GM23338 (cell line): ENCODE measurements at places on chromosomes 3 and 15. TPM values are rescaled to one million over a fixed set of nuclear protein-coding genes. Genes with fewer than 3 reads are reported as not detected.
A peak's percentile ranks its signal among the peaks of the same experiment; 100 is the strongest.

C3orf49 gene
- not detected in 2 replicates for total RNA-seq

SEMA3F gene
- 32.6 and 67.6 TPM in 2 replicates for total RNA-seq

DOCK3 gene
- 5.6 and 6.1 TPM in 2 replicates for total RNA-seq

GRCh38 chr3:58352626-58353025 is 19.9 kb downstream of the PXK start:
- peaks cover 10% of the 10 kb centered on the region; the same call in 1 of the 2 replicates for H3K4me1 ChIP-seq
- no peak overlapping the region for H3K4me3 ChIP-seq
- DNase-seq: no peak
- H3K36me3 ChIP-seq: no peaks in the 10 kb centered on the region

DNA sequence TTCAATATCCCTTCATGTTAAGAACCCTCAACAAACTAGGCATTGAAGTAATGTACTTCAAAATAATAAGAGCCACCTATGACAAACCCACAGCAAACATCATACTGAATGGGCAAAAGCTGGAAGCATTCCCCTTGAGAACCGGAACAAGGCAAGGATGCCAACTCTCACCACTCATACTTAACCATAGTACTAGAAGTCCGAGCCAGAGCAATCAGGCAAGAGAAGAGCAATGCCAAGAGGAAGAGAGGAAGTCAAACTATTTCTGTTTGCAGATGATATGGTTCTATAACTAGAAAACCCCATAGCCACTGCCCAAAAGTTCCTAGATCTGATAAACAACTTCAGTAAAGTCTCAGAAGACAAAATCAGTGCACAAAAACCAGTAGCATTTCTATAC is 161.9 kb downstream of the UBE2E2 start:
- H3K27ac ChIP-seq: no peak overlapping the region
- no peaks in the 10 kb centered on the region for H3K4me1 ChIP-seq
- no peaks in the 10 kb centered on the region for H3K27me3 ChIP-seq
- no peak for DNase-seq

DNA sequence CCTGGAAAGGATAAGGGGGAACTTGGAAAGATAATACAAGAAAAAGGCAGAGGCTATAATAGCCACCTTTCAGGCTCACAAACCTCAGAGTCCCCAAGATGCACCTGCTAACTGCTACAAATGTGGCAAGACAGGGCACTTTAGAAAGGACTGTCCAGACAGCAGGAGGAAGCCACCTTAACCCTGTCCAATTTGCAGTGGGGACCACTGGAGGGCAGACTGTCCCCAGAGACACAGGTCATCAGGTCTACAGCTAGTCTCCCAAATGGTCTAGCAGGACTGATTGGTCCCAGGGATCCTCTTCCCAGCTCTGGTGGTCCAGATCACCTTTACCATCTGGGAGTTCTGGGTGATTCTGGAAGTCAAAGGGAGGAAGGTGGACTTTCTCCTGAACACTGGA is 882.5 kb upstream of the GBE1 start:
- peak; percentile 36 for DNase-seq
- no peak overlapping the region for H3K4me3 ChIP-seq
- no peaks in the 10 kb centered on the region for H3K4me1 ChIP-seq
- H3K27ac ChIP-seq: no peak overlapping the region
- 0 out of 2 replicates have a peak, but pooled peaks cover 6% of the 10 kb centered on the region for H3K36me3 ChIP-seq
- H3K27me3 ChIP-seq: no peaks in the 10 kb centered on the region

GRCh38 chr15:77510066-77511057 is 89.7 kb downstream of the HMG20A start:
- H3K4me1 ChIP-seq: peaks cover 48% of the 10 kb centered on the region
- H3K4me3 ChIP-seq: peak overlapping the region; percentile 24; the same call in 1 of the 2 replicates
- H3K27ac ChIP-seq: peak overlapping the region; percentile 88
- H3K27me3 ChIP-seq: no peaks in the 10 kb centered on the region
- no peaks in the 10 kb centered on the region for H3K36me3 ChIP-seq
- peak; percentile 73 for DNase-seq

- H3K27me3 ChIP-seq: no peaks in the 10 kb centered on the region
- peaks cover 31% of the 10 kb centered on the region for H3K36me3 ChIP-seq
- peak overlapping the region; percentile 84 for H3K27ac ChIP-seq
- peak; percentile 18 for DNase-seq
Observed at GRCh38 chr3:170864525-170865208, 5.3 kb downstream of the RPL22L1 start.

DNA sequence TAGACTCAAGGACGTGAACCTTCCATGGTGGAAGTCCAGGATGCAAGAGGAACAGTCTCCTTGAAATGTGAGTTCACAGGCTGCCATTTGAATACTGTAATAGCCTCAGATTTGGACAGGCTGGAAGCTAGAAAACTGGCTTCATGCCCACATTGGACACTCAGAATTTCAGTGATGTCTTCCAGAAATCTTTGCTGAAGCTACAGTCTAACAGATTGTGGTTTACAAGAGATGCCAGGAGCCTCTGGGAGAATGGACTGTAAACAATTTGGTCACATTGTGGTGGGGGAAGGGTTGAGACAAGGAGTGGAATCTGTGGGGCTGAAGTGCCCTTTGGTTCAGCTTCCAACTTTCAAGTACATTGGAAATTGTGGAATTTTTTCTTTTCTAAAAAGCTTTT is 252.0 kb upstream of the PROK2 start:
- H3K36me3 ChIP-seq: no peaks in the 10 kb centered on the region
- no peak for DNase-seq
- H3K27me3 ChIP-seq: no peaks in the 10 kb centered on the region
- no peak overlapping the region for H3K27ac ChIP-seq
- H3K4me3 ChIP-seq: no peak overlapping the region

DNA sequence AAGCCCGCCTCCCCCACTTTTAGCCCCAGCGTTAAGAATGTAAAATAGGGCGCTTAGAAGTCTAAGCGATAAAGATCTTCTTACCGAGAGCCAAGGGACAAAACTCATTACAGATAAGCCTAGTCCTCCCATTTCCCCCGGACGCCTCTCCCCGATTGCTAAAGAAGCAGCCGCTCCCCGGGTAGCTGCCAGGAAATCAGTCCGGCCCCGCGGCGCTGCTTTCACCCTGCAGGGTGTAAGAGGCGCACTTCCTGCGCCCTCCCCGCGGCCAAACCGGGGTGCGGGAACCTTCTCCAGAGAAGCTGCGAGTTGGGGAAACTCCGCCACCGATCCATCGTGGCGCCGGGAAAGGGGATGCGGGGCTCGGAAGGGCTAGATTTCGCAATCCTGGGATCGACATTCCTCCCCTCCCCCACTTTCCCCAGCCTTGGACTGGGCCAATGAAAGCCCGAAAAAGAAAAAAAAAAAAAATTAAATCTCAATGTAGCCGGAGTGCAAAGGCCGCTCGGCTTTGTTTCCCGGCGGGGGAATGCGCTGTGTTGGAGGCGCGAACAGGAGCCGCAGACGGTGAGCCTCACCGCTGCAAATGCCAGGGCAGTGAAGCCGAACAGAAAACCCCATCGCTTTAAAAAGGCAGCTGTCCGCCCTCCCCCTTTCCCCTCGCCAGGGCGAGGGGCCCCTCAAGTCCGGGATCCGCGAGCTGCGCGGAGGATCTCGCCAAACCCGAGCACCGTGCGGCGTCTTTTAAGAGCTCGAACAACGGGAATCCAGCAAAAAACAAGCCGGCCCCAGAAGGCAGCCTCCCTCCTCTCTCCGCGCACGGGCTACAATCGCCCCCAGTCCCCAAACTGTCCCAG is 626 bp upstream of the PTPRG start:
- H3K4me3 ChIP-seq: peak overlapping the region; percentile 97
- H3K36me3 ChIP-seq: peaks cover 4% of the 10 kb centered on the region; the same call in 1 of the 2 replicates
- DNase-seq: peak; percentile 96

DNA sequence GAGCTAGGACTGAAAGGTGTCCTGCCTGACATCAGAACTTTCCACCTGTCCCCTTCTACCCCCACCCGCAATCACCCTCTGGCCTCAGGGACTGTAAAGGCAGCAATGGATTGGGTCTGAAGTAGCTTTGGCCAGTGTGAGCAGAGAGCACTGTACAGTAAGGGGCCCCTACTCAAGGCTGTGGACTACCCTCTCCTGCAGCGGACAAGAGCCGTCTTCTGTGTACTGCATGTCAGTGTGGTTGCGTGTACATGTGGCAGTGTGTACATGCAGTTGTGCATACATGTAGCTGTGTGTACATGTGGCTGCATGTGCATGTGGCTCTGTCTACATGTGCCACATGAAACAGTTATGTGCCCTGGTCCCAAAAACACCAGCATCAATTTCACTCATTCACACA is 205.9 kb upstream of the LINGO1 start:
- no peaks in the 10 kb centered on the region for H3K27me3 ChIP-seq
- H3K4me3 ChIP-seq: no peak overlapping the region
- no peaks in the 10 kb centered on the region for H3K4me1 ChIP-seq
- DNase-seq: no peak
- no peak overlapping the region for H3K27ac ChIP-seq
- no peaks in the 10 kb centered on the region for H3K36me3 ChIP-seq

GRCh38 chr3:124078953-124079911 is 87.3 kb upstream of the ROPN1 start:
- no peaks in the 10 kb centered on the region for H3K27me3 ChIP-seq
- H3K4me3 ChIP-seq: no peak overlapping the region
- peak; percentile 79 for DNase-seq
- H3K4me1 ChIP-seq: no peaks in the 10 kb centered on the region
